ENCODE measurements at places on chromosomes 5 and 9.

DNA sequence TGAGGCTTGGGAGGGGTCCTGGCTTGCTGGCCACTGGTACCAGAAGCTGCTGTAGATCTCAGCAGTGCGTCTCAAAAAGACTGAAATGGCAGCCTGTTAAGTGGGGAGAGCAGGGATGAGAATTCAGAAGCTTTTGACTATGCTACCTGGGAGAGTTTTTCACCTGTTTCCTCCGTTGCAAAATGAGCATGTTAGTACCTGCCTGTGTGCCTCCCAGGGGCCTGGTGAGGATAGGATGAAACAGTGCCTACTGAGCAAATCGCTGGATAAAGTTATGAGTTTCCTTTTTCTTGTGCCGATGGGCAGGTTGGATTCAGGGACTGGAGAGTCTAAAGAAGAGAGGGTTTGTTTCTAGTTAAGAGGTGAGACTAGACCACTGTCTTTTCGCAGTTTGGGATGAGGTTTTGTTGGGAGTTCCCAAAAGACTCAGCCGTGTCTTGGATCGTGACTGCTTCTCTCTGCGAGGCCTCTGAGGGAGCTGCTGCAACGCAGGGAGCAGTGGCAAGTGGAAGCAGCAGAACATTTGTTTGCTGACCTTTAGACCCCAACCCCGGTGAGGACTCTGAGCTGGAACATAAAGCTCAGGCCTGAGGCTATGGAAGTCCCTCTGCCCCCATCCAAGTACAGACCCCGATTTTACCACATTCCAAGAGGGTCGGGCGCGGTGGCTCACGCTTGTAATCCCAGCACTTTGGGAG lies 1.4 kb downstream of the RALGPS1 start:
- no peak for DNase-seq

GRCh38 chr9:69486498-69486897 lies 161.5 kb downstream of the ENTREP1 start:
- DNase-seq = no peak

DNA sequence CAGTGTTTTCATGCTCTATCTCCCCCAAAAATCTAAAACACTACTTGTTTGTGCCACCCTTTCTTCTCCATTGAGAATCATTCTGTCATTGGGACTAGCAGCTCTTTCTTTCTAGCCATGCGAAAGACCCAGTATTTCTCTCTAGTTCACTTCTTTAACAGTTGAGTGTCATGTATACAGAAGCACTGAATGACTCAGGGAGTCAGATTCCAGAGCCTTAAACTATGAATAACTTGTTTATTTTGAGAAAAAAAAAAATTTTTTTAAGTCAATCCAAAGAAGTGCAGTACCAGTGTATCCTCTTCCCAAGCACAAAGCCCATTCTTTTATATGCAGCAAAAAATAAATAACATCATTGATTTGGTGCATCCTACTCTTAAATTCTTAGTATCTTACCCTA lies 415.4 kb upstream of the GRAMD2B start:
- no peak for DNase-seq

- DNase-seq = no peak
Observed at GRCh38 chr9:33785914-33786313, 9.4 kb upstream of the PRSS3 start.

DNA sequence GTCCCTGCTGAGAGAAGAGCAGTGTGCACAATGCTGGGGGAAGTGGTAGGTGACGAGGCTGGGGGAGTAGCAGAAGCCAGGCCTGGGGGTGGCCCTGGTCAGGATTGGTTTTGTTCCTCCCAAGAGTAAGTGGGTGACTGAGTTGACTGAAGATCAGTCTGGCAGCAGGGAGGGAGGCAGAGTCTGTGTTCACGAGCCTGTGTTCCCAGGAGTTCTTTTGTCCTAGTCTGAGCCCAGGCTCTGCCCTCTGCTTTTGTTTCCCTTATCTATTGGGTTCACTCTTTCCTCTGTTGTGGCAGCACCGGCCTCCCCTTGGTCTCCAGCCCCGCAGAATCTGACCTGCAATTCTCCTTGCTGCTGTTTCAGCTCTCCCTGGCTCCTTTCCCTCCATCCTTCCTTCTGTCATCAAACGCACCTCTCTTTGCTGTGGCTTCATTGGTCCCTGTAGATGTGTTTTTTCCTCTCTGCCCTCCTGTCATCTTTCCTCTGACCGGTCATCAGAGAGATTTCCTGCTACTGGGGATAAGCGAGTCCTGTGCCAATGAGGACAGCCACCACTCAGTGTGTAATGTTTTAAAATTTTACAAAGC lies 607.4 kb downstream of the KIF4B start:
- no peak for DNase-seq

DNA sequence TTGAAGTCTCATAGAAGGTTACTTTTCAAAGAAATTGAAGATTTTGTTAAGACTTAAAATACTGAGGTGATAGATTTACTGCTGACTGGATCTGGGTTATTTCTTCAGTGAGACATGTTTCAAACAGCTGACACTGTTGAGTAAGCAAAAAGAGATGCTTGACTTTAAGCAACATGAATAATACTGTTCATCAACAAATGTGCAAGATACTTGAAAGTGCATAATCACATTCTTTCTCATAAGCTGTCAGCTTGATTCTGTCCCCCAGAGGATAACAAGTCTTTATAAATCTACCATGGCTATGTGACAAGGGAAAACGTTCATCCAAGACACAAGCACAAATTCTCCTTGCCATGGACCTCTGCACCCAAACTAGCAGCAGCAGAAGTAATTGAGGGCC lies 260.1 kb upstream of the CDH18 start:
- no peak for DNase-seq

- DNase-seq = no peak
Observed at GRCh38 chr5:72265032-72265877, 54.8 kb downstream of the MRPS27 start.

GRCh38 chr5:181215997-181216989 lies 6.8 kb upstream of the TRIM41 start:
- DNase-seq = no peak

DNA sequence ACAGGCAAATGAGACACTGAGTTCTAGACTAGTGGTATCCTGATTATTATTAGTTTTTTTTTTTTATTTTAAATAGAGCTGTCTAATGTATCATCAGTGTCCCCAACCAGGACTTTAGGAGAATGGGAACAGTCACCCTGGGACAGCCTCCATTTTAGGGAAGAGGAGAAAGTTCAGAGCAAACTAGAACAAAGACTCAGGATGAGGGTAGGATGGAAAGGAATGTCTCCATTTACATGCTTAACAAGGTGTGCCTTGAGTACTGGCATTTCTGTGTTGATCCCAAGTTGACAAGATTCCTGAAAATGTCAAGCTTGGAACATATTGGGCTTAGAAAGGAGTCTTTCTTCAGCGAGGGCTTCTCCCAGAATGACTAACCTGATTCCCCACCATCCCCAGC lies 223.5 kb downstream of the ARRDC3 start:
- DNase-seq = no peak

DNA sequence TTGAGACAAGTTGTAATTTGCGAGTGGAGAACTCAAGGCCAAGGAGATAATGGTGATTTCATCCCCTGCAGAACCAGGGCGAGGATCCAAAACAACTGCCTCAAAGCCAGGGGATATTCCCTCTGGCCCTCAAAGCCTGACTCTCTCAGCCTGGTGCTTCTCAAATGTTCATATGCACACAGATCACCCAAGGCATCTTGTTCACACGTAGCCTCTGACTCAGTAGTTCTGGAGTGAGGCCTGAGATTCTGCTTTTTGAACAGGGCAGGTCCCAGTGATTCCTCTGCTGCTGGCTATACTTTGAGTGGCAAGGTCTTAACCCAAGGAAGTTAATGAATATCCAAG lies 30.2 kb upstream of the WWC1 start:
- DNase-seq = no peak

GRCh38 chr5:149397530-149397929 lies 18.4 kb upstream of the IL17B start:
- DNase-seq = no peak

- no peak for DNase-seq
Observed at GRCh38 chr5:15539951-15540350, 40.0 kb downstream of the FBXL7 start.

GRCh38 chr9:95087659-95088242 lies 229.8 kb downstream of the FANCC start:
- no peak for DNase-seq

DNA sequence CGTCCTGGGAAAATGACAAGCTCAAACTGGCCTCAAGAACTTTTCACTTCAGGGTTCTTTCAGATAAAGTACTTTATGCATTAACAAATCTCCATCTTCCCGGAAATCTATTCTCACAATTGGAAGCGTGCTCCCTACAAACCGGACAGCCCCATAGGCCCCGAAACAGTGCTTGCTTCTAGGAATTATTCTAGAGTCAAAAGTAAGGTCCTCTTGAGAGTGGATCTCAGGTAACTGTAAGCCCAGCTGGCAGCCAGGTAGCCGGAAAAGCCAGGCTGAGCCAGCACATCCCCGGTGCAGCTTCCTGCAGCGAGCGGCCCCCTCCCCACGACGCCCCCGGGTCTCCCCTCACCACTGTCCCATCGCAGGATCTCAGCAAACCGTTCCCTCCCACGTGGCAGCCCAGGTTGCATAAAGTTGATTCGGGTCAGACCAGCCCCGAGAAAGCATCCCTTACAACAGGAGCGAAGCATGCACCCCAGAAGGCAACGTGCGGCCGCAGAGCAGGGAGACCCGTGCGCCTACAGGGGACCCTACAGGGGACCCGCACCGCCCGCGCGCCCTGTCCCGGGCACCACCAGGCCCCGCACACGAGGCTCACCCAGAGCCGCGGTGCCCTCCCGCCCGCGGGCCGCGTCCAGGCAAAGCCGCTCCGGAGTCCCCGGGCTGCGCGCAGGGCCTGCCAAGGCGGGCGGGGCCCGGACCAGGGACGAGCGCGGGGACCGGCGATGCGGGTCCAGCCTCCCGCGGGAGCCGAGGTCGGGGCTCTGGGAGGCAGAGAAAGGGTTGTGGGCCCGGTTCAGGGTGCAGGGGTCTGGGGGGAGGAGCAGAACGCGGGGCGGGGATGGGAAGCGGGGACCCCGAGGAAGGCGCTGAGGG lies 920 bp downstream of the LPCAT1 start:
- DNase-seq = no peak

DNA sequence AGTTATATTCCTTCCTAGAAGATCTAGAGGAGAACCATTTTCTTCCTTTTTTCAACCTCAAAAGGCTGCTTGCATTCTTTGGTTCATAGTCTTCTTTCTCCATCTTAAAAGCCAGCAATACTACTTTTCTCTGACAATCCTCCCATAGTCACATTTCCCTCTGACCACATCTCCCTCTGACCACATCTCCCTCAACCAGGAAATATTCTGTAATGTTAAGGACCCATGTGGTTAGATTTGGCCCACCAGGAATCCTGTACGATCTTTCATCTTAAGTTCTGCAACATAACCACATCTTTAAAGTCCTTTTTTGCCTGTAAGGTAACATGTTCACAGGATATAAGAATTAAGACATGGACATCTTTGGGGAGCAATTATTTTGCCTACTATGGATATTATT lies 179.4 kb upstream of the SPEF2 start:
- DNase-seq = no peak

All from nucleus accumbens (tissue), 56 donors.